ENCODE measurements at places on chromosomes 7 and 10.

GRCh38 chr7:88363869-88364268 lies 57.2 kb upstream of the STEAP4 start:
- DNase-seq = no peak

- DNase-seq = no peak
These were observed 15.6 kb downstream of the UBTD1 start for GRCh38 chr10:97514344-97514743.

DNA sequence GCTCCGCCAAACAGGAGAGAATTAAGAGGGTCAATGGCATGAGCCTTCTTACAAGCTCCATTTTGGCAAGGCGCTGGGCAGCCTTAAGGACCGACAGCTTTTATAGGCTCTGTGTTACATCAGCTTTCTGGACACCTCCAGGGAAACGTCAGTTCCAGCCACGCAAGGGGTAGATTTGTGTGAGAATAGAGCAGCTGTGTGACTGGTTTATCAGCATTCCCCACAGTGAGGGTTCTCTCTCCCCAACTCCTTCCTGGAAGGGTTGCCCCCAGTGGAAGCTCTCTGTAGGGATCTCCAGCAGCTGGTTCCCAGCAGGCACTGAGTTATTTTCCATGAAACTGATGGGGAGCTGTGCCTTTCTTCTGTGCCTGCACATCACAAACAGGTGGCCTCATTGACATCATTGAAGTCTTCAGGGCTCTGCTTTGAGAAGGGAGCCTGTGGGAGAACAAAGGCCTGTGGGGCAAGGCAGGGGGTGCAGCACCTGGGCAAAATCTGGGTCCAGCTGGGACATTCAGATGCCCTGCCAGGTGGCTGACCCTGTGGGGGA lies at the start of gene CUZD1:
CUZD1 (minus strand) TSS at position 75 of the 550 bp plus-strand sequence; CDS start at position 61, 14 bp downstream.
- no peak for DNase-seq

DNA sequence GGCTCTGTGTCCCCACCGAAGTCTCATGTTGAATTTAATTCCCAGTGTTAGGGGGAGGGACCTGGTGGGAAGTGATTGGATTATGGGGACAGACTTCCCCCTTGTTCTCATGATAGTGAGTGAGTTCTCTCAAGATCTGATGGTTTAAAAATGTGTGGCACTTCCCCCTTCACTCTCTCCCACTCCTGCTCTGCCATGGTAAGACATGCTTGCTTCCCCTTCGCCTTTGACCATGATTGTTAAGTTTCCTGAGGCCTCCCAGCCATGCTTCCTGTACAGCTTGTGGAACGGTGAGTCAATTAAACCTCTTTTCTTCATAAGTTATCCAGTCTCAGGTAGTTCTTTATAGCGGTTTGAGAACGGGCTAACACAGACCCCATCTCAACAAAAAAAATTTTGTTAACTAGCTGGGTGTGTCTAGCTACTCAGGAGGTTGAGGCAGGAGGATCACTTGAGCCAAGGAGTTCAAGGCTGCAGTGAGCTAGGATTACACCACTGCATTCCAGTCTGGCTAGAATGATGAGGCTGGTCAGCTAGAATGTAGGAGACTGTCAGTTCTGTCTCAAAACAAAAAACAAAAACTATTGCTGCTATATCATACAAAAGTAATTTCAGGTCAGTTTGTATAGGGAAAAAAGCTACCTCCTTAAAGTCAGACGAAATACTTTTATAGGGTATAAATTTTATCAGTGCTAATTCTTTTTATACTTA lies 57.7 kb downstream of the ATAD1 start:
- peak; percentile 83 for DNase-seq

- no peak for DNase-seq
These were observed 108.9 kb downstream of the C10orf105 start for GRCh38 chr10:71610651-71611050.

GRCh38 chr7:32648408-32649156 lies 153.3 kb downstream of the AVL9 start:
- DNase-seq = no peak

GRCh38 chr7:3461923-3462322 lies 160.9 kb downstream of the SDK1 start:
- no peak for DNase-seq

DNA sequence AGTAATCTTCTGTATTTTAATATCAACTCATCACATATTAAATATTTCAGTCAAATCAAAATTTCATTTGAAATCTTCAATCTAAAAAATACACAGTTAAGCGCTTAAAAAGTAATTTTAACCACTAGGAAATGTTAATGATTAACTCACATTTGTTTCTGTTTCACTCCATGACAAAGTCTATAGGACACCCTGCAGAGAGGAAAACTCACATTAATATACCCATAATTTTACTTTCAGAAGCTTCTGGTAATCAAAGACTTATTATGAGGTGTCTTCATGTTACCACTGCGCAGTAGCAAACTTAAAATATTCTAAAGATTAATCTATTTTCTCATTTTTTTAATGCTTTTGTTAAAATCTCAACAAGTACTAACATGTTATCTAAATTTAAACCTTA lies 41.0 kb upstream of the ZNF518A start:
- DNase-seq = no peak

DNA sequence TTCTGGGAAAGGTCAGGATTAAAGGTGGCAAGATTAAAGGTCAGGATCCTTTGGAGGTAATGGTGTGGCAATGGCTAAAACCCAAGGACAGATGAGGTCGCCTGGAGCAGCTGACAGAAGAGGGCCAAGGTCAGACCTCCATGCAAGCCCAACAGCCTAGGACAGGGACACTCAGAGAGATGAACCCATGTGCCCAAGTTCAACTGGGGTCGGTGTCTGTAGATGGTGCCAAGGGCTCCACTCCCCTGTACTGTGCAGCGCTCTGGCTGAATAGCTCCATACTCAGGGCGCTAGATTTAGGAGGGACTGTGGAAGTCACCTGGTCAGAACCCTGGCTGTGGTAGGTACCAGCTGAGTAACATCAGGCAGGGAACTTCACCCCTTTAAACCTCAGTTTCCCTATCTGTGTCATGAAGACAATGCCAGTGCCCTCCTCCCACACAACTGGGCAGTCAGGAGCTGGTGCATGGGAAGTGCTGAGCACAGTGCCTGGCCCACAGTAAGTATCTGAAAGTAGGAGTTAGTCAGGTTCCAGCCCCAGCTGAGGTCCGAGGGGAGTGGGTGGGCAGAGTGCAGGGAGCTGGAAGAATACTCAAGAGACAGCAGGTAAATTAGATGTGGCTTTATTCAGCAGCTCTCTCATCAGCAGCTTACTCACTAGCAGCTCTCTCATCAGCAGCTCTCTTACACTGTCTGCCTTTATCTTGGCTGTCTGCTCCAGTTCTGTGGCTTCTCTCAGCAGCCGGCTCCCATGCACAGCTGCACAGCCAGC lies 327.1 kb downstream of the GLRX3 start:
- no peak for DNase-seq

DNA sequence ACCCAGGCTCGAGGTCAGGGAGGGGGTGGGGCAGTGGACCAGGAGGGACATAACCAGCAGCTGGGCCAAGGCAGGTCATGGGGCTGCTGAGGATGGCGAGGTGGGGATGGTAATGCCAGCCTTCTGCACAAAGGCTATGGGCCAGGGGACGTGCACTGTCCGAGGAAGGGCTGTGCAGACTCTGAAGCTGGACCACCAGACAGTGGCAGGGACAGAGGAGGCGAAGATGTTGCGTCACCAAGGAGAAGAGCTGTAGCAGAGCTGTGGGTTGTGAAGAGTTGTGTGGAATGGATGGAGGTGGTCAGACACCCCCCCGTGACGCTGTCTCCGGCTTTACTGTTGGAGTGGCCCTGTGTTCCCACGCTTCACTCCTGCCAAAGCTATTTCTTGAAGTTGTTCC lies 1.8 kb downstream of the CLEC2L start:
- no peak for DNase-seq

DNA sequence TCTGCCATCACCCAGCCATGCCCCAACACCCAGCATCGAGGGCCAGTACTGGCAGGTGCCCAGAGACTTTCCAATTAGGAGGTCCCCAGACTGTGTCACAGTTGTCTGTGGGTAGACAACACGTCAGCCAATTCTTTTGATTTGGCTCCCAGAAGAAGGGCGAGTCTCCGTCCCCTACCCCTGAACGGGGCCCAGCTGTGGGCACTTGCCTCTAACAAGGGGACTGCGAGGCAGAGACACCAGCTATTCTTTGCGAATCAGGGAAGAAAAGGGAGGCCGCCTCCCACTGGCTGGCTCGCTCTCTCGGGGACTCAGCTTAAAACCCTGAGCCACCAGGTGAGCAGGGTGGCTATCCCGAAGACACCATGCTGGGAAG lies 167.3 kb downstream of the USP6NL start:
- no peak for DNase-seq

DNA sequence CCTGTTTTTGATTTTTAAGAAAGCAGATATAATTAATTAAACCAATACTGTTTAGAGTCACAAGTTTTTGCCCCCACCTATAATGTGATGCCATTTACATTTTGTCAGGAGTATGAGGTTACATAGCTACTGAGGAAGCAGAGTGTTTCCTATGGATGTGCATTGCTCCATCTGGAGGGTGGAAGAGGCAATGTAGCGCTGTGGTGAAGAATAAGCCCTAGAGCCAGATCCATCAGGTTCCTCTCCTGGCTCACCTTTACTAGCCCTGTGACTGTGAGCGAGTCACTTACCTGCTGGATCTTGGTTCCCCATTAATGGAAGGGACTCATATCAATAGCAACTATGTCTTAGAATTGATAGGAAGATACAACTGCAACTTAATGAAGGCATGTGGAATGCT lies 216.0 kb downstream of the GPAM start:
- DNase-seq = no peak

DNA sequence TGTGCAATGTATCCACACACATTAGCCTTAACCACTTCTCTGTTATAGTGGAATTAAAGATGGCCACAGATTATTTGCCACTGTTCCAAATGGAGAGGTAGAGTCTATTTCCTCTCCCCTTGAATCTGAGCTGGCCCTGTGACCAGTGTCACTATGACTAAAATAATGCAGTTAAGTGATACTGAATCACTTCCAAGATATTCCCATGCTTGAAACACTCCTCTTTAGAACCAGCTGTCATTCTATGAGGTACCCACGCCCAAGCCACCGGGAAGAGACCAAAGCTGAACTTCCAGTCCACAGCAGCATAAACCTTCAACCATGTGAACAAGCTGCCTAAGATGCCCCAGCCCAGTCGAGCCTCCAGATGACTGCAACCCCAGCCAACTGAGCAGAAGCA lies 2.1 kb upstream of the DHX32 start:
- DNase-seq = no peak

- DNase-seq = peak; percentile 80
These were observed 9.9 kb downstream of the TTYH3 start for GRCh38 chr7:2641406-2642393.

DNA sequence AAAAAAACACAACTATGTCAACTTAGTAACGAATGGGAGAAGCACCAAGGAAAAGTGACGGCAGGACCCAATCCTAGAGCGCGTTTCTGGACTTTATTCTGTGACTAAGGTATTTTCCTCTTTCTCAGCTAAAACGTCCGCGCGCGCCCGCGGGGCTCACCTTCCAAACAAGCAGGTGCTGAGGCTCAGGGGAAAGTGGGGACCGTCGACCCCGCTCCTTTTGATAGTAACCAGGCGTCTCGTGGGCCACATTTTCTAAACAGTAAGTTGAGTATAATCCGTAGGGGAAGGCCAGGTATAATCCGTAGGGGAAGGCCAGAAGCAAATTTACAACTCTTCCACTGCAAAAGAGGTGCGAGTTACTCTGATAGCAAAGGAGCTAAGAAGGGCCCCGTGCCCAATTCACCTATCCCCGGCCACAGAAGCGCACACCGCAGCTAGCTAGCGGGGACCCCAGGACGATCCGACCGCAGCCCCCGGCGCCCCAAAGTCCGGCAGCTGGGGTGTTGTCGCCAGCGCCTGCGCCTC lies 743 bp downstream of the MKI67 start:
- peak; percentile 25 for DNase-seq

- DNase-seq = peak; percentile 45
These were observed 113.5 kb downstream of the KLF6 start for GRCh38 chr10:3671386-3671955.

DNA sequence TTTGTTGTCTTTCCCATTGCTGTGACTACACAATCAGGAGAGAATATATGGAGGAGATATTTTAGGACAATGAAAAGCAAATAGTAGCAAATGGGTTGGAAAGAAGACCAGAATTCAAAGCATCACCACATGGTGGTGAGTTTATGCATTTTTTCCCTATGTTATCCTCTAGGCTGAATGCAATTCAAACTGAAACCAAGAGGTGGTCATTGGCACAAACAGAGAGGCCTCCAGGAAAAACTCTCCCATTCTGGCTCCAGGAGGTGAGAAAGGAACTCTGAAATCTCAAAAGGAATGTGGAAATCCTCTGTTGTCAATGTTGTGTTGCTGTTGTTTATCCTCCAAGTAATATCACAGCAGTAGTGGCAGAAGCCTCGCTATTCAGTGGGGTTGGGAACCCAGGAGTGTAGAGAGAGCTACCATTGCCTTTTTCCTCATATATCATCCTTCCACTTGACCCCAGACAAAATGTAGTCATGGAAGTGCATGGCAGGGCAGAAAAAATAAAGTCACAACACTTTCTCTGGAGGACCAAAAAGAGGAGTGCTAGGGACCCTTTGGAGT lies 819.1 kb downstream of the GRID1 start:
- DNase-seq = no peak

DNA sequence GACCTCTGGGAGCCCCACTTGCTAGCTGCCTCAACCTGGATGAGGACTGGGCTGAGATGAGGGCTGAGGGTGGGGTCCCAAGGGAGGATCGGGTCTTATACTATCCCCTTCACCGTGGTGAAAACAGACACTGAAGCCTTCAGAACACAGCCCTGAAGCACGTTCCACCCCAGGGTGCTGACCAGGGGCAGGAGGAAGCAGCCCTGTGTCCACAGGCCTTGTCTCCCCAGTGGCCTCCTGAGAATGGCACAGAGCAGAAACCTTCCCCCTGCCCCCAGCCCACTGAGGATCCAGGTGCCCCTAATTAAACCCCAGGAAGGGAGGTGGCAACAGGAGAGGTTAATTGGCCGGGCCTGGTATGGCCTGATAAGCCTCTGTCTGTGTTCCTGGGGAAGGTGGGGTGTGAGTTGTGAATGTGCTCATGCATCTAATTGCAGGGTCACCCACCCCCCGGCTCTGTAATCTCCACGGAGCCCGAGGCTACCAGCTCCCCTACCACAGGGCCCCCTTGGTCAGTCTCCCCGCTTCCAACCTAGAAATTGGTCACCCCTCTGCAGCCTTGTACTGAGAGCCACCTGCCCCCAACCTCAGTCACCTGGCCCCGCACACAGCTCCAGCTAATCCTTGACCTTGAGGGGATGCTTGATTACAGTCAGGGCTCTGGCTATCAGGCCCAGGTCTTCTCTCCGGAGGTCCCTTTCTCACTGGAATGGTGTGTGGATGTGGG lies 159.0 kb upstream of the UNC5B start:
- DNase-seq = no peak

GRCh38 chr10:76112826-76113150 lies 681.4 kb downstream of the LRMDA start:
- DNase-seq = no peak

- DNase-seq = no peak
These were observed 100.8 kb upstream of the STK17A start for GRCh38 chr7:43481902-43482678.

DNA sequence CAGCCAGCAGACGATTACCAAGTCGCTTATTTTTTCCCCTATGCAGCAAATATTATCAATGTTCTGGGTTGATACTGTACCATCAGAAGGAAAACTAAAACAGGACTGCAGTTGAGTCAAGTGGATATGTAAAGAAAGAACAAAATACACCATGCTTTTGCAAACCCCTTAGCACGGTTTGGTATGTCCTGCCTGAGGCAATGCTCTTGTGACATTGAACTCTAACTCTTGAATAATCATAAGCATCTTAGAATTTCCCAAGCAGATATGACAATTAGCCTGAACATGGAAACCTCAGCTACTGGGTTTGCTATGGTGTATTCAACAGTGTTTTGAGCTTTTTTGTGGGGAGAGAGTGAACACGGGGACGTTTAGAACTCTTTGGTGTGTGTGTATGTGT lies 107.4 kb downstream of the ETV1 start:
- DNase-seq = no peak

Data from KBM-7 (cell line).